ENCODE measurements at places on chromosomes 6 and 20.

DNA sequence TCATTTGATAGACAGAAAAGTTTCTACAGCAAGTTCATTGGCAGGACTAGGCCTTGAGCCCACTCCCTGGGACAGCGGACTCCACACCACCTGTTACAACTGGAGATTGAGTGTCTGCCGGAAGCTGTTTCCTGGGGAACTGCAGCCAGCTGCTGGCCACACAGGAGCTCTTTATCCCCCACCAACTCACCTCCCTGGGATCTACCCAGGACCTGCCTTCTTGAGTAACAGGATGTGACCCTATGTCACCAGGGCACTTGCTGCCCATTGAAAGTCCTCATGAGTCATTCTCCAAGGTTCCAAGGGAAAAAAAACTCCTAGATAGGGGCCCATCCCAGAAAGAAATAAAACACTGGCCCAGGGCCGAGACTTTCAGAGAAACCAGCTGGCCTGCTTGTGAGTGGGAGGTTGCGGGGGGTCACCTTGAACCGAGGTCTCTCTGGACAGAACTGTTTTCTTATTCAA lies 37.4 kb upstream of the SLC9A8 start:
- DNase-seq, result peak; percentile 94

GRCh38 chr20:60270341-60270740 lies 312.1 kb downstream of the CDH26 start:
- DNase-seq, result no peak

GRCh38 chr20:47256668-47257236 lies 99.7 kb downstream of the ZMYND8 start:
- DNase-seq, result peak; percentile 53

GRCh38 chr20:59295531-59295930 lies 4.9 kb upstream of the EDN3 start:
- no peak for DNase-seq

DNA sequence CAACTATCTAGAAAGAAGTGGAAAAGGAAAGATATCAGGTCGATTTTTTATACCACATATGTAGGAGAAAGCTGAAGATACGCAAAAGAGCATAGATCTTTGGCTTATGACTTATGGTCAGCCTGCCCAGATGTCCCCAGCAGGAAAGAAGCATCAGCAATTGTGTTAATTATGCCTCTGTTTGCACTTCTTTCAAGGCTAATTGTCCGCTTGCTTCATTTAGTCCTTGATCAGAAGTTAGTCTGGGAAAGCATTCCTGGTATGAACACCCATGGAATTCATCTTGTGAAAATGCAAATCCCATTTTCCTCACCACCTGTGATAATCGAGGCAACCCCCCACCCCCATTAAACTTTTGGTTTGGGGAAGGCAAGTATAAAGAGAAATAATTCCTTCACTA lies 62.8 kb downstream of the ATP9A start:
- no peak for DNase-seq

DNA sequence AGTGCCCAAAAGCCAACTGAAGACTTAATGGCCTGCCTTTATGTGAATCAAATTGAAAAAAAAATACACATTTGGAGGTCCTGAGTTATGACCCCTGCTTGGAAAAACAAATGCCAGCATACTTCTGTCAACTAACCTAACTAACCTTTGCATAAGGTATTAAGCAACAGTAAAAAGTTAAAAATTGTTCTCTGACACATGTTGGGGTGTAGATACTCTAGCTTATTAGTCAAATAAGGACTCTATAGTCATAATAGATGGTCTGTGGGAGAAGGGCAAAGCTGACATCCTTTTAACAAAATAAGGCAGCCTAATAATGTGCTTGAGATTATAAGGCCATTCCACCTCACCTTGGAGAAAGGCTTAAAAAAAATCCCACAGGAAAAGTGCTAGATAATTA lies 140.5 kb downstream of the HIVEP2 start:
- no peak for DNase-seq

- DNase-seq, result peak; percentile 47
Observed at GRCh38 chr6:100479179-100480035, 14.7 kb upstream of the SIM1 start.

DNA sequence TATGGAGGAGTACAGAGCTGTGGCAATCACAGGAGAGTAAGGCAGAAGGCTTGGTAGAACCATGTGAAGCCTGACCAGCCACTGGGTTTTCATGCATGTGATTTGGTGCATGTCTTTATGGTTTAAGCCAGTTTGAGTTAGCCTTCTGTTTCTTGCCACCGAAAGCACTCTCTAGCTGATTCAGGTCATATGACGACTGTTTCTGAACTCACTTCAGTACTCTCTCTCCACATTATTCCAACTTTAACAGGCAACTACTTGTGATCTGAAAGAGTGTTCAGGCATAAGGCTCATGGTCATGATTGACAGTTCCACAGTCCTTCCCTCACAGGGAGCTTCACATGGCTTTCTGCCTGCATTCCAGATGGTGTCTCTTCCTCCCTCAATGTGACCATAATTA lies 63.3 kb upstream of the TAB2 start:
- no peak for DNase-seq

GRCh38 chr20:61067221-61067620 lies 184.8 kb upstream of the CDH4 start:
- no peak for DNase-seq

GRCh38 chr6:52389626-52390360 lies 27.8 kb downstream of the PAQR8 start:
- DNase-seq, result peak; percentile 72

- DNase-seq, result peak; percentile 68
Observed at GRCh38 chr6:40764726-40765125, 177.6 kb upstream of the LRFN2 start.

DNA sequence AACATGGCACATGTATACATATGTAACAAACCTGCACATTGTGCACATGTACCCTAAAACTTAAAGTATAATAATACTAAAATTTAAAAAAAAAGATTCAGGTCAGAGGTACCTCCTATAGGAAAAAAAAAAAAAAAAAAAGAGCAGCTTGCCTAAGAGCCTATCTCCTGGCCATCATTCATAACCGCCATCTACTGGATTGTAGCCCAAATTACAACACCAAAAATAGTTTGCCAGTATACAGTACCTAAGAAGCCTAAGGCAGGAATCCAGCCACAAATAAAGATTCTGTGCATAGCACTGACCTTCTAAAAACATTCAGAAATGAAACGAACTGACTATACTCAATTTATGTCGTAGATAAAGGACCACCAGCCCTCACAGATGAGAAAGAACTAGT lies 438.4 kb upstream of the ADGRB3 start:
- no peak for DNase-seq

DNA sequence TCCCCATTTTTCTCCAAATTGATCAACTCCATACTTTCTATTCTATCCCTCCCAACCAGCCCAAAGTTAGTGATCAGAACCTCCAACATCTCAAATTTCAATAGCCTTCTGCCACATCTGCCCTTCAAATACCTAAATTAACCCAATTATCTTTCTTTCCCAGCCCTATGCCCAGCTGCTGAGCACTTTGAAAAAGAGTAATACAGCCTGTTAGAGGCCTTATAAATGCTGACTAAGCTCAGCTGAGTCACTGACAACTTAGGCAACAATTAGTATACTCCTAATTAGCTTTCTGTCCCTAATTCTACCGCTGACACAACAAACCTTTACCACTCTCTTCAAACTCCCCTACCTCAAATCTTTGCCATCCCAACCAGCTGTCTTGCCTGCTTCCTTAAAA lies 23.5 kb downstream of the RUNX2 start:
- DNase-seq, result no peak

GRCh38 chr20:62779417-62779685 lies 16.9 kb upstream of the MRGBP start:
- DNase-seq, result no peak

DNA sequence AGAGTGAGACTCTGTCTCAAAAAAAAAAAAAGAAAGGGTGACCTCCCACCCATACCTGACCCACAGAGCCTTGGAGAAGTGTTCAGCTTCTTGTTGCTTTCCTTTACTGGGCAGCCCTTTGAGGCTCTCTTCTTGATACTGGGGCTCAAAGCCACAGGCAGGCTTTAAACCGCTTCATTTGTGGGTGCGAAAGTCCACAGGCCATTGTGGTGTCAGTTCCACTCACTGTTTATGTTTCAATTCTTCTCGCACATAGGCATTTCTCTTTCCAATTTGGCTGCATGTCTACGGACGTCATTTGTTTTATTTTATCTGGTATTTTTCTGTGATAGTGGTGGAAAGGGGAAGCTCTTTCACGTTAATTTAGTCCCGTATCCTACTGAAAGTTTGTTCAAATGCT lies 34.6 kb downstream of the PPARD start:
- DNase-seq, result no peak

DNA sequence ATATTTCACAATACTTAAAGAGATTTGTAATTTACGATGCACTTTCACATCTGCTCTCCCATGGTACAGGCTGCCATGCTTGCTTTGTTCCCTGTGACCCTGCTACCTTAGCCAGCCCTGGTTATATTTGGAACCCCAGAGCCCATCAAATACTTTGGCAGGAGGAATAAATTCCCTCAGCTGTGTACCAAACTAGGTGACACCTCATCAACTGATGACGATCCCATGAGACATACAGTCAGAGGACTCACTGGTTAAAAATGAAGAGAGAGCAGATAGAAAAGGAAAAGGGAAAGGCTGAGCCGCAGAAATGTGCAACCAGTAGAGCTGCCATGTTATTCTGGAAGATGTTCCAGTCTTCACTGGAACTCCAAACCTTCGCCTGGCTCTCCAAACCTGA lies 120.0 kb downstream of the SIM1 start:
- DNase-seq, result peak; percentile 20

DNA sequence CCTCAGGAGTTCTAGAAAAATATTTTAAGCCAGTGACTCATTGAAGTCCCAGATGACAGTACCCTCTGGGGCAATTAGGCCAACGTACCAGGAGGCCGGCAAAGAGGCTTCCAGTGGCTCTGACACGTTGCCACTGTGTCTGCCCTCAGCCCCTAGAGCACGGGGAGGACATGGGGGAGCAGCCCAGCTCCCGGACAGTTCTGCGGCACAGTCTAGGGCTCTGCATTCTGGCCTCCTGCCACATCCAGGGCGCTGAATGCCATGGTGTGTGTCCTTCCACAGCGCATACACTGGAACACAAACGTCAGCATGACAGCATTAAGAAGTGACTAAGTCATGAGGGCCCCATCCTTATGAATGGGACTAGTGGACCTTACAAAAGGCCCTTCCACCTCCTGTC lies 156.2 kb downstream of the RNASET2 start:
- no peak for DNase-seq

- DNase-seq, result peak; percentile 53
Observed at GRCh38 chr20:40562031-40562430, 127.0 kb downstream of the MAFB start.
